ENCODE measurements at places on chromosomes 5 and 9.

GRCh38 chr5:125198270-125198974 lies 452.0 kb upstream of the ZNF608 start:
- DNase-seq, result no peak

DNA sequence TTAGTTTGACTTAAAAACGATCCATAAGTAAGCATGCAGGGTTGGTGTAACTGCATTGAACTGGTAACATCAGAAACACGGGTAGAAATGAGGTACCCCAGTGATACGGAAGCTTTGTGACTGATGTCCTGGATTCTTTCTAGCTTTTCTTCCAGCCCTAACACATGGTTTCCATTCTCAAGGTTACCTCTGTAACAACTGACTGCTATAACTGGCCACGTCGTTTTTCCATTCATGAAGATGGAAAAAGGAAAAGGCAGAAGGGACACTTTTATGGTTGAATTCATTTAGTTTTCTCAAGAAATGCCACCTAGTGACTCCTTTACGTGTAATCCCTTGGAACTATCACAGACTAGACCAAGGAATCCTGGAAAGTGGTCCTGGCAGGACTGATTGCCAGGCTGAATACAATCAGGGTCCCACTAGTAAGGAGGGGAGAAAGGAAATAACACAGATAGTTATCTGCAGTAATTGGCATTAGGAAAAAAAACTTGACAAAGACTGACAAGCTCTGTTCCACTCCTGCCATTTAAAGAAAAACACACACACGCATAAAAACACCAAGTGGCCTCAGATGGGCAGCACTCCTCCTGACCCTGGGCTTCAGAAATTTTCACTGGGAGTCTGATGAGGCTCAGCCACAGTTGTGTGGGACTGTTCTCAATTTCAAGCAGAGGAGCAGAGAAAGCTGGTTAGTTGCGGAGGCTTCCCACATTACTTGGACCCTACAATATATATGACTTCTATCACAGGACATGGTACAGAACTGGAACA lies 77.5 kb upstream of the ZNF169 start:
- DNase-seq, result no peak

DNA sequence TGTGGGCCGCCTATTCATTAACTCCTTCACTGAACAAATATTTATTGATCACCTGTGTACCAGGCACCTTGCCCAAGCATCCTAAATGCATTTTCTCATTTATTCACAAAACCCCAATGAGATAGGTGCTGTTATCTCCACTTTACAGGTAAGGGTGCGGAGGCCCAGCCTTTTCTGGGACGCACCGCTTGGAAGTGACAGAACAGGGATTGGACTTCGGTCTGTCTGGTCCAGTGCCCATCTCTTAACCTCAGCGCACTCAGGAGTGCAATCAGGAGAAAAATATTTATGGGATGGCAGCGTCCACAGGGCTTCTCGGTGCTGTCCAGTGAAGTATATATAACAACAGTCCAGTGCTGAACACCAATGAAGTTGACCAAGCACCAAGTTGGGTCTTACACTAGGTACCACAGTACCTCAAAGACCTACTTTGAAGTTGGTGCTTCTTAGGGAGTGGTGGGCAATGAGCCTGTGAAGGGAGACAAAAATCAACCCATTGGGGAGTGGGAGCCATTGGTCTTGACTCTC lies 18.9 kb upstream of the GARNL3 start:
- no peak for DNase-seq

DNA sequence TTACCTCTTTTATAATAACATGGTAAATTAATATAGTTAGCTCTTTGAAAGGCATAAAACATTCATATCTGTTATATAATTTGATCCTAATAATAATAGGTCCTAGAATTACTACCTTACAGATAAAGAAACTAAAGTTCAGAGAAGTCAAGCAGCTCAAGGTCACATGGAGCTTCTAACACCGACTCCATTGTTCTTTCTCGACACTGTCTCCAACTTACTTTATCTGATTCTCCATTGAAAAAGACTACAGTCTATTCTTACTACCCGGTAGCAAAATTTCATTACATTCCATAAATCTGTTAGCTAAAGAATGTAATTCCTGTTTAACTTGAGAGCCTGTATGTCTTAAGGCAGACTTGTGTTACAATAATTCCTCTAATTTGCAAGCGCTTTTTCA lies 96.3 kb upstream of the TMEM161B start:
- DNase-seq, result no peak

- DNase-seq, result no peak
These were observed 213.9 kb downstream of the PBX3 start for GRCh38 chr9:125961072-125961471.

DNA sequence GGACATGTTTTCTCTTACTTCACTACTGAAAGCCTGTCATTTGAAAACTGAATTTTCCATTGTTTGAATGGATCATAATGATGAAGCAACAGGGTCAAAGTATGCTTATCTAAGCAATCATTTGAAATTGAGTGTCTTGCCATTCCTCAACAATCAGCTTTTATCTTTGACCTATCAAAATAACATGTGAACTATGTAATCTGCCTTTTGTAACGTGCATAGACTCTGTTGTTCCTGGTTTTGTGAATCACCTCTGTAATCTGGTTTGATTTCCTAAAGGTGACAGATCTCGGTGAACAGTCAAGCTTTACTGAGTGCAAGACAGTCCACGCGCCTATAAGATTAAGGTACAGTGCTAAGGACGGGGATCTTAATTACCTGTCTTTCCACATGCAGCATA lies 3.3 kb downstream of the MEF2C start:
- DNase-seq, result no peak

- DNase-seq, result no peak
These were observed 118.4 kb upstream of the KCNN2 start for GRCh38 chr5:114243281-114243971.

DNA sequence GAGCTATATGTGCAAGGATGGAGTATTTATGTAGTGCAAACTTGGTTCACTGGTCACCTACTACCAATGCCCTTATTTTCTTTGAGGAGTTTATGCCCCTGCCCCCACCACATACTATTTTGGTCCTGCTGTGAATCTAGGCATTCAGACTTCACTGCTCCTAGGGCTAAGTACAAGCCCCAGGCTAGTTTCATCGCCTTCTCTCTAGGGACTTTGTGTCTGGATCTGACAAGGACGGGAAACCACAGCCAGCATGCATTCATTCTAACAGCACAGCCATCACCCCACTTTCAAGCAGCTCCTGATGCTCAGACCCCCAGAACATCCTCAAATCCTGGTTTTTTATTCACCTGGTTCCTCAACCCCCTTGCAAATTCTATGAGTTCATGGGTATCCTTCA lies 56.8 kb downstream of the DRD1 start:
- DNase-seq, result no peak

DNA sequence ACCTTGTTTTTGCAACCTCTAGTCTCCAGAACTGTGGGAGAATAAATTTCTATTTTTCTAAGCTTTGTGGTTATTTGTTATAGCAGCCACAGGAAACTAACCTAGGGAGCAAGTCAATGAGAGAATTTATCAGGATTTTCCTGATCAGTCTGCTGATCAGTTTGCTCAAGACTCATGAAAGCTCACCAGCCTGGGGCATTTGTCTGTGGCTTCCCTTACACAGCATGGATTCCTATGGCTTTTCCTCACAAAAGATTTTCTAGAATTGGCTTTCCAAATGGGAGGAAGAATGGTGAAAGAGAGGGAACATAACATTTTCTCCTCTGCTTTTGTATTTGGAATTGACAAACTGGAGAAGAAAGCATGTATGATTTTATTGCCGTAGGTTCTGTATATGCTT lies 20.2 kb downstream of the ARRDC3 start:
- no peak for DNase-seq

- DNase-seq, result no peak
These were observed 35.7 kb upstream of the PPP1R26 start for GRCh38 chr9:135443797-135444425.

DNA sequence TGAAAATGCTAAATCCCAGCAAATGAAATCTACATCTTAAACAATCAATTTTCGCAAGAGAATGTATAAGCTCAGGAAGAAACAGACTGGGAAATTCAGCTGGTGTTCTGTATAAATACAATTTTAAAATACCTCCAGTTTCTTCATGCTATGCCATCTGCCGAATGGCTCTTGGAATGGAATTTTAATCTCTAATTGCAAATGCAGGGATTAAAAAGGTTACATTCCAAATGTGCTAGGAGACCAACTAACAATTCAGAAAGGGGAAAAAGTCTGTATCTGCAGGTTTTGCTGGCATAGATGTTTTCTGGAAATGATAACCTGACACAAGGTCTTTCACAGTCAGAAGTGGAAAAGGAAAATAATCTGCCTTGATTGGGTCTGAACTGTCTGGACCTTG lies 379.7 kb downstream of the MAT2B start:
- DNase-seq, result no peak

DNA sequence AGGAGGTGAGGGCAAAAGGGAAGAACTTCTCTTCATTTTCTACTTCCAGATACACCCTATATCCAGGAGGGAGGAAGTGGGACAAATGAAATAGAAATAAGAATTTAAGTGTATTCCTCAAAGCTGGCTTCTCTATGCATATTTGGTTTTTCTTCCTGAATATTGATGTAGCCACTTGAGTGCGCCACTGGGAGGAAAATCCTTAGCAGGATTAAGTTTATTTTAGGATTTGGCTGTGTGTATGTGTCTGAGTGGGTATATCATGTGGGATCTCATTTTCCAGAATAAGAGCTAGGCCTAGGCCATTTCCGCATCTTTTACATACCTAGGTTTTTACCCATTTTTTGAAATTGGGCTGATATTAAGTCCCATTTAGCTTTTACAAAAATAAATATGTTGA lies 42.5 kb downstream of the MAP1B start:
- no peak for DNase-seq

DNA sequence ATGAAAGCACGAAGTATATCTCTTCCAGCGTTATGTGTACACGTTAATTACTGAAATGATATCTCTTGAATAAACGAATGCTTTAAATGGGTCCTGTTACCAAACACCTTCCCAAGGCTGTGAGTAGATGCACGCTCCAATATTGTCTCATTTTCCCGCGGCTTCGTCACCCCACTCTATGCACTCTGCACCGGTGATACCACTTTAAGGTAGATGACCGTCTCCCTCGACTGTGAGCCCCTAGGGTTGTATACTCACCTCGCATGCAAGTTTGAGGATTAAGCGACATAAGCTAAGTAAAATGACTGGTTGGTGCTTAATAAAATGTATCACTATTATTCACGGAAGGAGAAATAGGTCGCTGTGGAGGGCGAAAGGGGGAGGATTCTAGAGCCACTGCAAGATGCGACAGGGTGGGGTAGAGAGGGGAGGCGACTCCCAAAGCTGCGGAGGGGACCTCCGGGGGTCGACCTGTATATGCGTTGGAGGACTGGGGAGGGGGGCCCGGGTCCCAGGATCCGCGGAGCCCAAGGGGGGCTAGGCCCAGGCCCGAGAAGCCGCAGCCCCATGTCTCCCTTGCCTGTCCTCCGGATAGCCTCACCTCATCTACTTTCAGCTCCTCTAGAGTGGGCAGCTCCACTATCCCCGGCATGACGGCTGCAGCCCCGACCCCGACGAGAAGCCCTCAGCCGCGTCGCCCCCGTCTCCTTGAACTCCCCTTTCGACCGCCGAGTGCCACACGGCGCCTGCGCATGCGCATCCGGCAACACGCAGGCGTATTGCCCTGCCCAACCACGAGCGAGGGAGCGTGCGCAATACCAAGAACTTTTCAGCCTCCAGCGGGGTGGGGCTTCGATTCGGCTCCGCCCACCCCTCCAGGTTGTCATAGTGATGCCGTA lies at the start of the genes MORN5 and NDUFA8:
Gene MORN5 (plus strand): TSS at position 883 of the 899 bp plus-strand sequence. CDS start 65 bp downstream, outside the sequence.
Gene NDUFA8 (minus strand): TSS at position 754 of the 899 bp plus-strand sequence. CDS start 102 bp downstream, at position 652.
- peak; percentile 94 for DNase-seq

GRCh38 chr5:78327761-78328510 lies 32.5 kb upstream of the SCAMP1 start:
- DNase-seq, result no peak

DNA sequence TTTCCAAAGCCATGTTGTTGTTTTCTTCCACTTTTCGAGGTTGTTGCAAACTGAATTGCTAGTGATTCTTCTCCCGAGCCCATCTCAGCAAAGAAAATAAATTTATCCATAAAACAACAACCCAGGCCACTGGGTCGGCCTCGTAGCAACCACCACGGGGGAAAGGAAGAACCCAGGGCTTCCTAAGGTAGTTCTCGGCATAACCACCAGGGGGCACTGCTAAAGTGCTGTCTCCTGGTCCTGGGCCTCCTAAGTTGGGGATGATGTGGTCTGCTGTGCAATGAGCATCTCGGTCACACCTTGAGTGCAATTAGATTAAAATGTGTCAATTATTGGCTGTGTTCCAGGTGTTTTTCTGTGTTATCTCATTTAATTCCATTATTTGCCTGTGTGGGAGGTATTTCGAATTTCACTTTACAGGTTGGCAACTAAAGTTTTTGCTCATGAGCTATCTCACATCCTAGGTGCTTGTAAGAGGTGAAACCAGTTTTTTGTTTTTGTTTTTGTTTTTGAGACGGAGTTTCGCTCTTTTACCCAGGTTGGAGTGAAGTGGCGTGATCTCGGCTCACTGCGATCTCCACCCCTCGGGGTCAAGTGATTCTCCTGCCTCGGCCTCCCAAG lies 102.8 kb upstream of the DAP start:
- DNase-seq, result peak; percentile 41

DNA sequence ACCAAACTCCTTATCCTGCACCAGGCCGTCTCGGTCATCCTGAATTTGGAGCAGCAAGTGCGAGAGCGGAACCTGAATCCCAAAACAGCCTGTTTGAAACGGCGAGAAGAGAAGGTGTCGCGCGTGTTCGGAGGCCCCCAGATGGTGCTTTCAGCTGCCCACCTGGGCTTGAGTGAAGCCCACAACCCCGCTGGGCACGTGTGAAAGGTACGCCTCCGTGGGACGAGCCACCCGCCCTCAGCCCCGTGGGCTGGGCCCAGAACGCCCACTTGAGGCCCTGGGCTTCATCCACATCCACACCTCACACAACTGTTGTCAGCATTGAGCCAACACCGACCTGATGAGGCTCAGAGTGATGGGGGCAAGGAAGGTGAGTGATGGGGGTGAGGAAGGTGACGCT lies 72.8 kb downstream of the INSL6 start:
- DNase-seq, result no peak

DNA sequence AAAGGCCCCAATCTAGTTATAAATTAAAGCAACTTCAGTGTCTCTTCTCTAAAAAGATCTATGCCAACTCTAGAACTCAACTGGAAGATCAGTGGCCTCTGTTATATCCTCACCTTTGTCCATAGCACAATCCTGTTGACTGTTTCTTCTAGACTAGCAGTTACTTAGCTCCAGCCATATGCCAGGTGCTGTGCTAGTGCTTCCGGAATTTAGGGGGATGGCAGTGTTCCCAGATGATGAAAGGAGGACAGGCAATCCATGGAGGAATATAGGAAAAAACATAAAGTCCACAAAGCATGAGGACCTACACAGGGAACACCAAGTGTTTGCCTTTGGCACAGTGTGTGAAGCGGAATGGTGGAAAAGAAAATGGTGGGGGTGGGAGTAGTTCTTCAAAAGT lies 214.3 kb downstream of the MAPKAP1 start:
- no peak for DNase-seq

GRCh38 chr5:66222455-66222854 lies 78.4 kb downstream of the SREK1 start:
- DNase-seq, result no peak

DNA sequence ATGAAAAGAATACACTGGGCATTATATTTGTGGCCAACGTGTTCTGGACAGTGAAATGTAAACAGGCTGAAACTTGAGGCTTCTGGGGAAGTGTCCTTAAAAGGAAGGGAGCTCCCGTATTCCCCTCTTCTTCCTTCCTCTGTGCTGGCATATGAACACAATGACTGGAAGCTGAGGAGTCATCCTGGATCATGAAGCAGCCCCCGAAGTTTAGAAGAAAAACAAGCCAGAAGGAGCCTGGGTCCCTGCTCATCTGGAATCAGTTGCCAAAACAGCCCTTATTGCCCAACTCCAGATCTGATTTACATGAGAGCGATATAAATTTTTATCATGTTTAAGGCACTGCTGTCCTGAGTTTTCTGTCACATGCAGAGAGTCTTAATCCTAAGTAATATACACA lies 65.4 kb upstream of the SLC1A1 start:
- DNase-seq, result no peak

All from activated T-cell treated with anti-CD3 and anti-CD28 coated beads for 4 hours (primary cell).